ENCODE measurements at places on chromosomes 7 and 10.

DNA sequence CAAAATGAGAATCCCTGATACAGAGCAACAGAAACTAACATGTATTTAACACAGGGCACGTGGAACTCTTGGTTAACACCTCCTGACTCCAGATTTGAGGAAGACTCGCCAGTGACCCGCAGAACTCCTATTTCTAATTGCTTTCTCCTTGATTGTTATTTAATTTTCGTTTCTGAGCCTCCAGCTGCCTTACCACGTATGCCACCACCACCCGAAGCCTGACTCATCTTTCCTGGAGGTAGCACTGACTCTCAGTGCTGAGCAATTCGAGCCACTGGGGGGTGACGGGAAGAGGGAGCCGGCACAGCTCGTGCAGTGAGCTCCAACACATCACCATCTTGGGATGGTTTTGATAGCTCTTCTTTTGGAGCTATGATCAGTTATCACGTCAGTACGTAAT is 273.9 kb upstream of the MGMT start:
- no peak for DNase-seq

DNA sequence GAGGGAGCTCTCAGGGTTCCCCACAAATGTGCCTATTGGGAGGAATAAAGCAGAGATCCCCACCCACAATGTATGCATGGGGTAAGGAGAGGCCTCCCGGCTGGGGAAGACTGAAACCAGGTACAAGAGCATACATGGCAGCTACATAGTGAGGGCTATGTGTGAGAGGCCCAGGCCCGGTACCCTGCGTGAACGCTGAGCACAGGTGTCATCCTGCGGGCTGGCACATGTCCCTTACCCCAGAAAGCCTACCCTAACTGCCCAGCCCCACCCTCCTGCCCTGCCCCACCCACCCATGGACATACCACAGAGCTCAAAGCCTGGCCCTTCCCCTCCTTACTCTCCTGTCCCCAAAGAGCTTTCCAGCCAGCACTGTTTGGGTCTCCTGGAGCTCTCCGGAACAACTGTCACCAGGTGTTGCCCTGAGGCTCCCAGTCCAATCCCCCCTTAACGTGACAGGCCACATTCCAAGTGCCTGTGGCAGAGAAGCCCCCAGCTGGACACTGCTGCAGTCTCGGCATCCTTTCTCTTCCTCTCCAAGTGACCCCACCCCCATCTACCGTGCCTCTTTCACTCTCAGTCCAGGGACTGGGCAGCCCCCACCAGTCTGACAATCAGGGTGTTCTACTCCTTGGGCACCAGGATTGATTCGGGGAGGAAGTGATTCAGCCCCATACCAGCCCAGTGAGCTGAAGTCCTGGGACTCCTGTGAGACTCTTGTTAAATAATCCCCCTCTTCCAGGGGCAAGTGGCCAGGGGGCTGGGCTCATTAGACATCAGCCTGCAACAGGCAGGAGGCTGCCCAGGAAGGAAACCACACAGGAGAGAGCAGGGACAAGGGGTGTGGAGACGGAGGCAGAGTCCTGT is 19.6 kb downstream of the GRID1 start:
- DNase-seq: no peak

GRCh38 chr10:119818889-119819270 is 53.8 kb downstream of the MCMBP start:
- DNase-seq: peak; percentile 61

DNA sequence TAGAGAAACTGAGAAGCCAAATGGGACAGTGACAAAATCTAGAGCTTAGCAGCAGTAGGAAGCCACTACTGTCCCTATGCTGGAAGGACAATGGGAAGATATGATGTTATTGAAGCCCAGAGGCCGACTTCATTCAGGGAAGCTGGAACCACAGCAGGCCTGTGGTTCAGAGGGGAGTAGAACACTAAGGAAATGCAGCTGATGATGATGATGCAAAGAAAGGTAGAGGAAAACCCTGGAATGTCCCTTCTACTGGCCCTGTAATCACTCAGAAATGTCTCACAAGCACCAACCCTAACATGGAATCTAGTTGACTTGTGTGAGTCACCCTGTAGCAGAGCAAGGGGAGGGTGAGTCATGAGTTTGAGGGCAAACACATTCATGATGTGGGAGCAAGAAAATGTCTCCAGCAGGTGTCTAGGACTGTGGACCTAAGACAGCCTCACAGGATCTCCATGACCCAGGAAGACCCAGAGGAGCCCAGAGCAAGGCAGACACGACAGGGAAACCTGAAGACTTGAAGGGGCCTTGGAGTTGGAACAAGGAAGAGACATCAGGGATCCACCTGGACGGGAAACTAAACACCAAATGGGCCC is 37.0 kb upstream of the LRRC17 start:
- DNase-seq: no peak

GRCh38 chr10:35316218-35316967 is 19.9 kb upstream of the CCNY start:
- peak; percentile 42 for DNase-seq

DNA sequence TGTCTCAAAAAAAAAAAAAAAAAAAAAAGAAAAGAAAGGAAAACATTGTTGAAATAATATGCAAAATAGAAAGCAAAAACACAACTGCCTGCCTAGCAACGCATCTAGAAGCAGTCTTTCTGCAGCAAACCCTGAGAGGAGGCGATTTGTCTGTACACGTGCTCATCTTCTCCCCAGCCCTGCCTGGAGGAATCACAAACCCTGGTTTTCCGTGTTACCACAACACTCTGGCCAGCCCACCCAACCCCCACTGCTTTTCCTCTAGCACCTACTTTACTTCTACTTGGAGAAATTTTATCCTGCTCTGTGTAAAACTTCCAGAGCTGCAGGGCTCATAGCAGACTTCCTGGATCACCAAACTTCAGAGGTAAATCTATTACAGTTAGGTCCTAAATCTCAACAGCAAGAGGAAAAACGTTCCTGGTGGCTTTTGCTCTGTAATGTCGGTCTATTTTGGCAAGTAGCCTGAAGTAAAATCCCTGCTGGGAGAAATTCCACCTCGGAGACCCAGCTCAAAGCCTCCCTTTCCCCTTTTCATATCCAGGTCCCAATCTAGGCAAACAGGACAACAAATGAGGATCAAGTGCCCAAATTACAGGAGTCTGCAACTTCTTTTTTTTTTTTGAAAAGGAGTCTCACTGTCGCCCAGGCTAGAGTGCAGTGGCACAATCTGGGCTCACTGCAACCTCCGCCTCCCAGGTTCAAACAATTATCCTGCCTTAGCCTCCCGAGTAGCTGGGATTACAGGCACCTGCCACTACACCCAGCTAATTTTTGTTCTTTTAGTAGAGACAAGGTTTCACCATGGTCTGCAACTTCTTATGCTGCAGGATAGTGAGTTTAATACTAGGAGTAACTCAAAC is 91.6 kb downstream of the DNMBP start:
- DNase-seq: peak; percentile 85

All from lung (tissue), 17 donors.